ENCODE measurements at places on chromosomes 11 and 22.

DNA sequence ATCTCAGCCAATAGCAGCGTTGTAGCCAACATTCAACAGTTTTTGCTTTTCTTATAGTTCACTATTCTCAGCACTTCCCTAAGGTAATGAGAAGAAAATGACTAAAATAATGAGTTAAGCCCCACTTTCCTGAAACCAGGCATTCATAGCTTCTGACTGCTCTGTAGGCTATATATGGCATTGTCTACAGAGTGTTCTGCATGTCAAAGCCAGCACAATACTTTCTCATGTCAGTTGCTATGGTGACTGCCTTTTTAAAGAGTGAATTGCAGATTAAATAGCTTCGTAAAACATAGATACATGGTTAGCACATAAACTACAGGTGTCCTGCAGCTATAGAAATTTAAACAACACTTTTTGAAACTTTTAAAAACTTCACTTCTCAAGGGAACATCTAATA, 1256.1 kb upstream of the CNTN5 start:
- no peak for DNase-seq

GRCh38 chr11:77091146-77091940, 11.3 kb upstream of the OMP start:
- DNase-seq = peak; percentile 85

DNA sequence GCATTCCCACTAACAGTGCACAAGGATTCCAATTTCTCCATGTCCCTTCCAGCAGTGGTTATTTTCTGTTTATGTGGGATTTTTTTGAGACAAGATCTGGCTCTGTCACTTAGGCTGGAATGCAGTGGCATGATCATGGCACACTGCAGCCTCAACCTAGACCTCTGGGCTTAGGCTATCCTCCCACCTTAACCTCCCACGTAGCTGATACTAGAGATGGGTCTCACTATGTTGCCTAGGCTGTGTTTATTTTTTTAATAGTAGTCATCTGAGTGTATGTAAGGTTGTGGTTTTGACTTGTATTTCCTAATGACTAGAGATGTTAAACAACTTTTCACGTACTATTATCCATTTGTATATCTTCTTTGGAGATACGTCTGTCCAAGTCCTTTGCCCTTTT, 74.6 kb downstream of the KCNQ1OT1 start:
- DNase-seq = no peak

- DNase-seq = no peak
Measured at GRCh38 chr11:79287952-79288351, 152.9 kb downstream of the TENM4 start.

DNA sequence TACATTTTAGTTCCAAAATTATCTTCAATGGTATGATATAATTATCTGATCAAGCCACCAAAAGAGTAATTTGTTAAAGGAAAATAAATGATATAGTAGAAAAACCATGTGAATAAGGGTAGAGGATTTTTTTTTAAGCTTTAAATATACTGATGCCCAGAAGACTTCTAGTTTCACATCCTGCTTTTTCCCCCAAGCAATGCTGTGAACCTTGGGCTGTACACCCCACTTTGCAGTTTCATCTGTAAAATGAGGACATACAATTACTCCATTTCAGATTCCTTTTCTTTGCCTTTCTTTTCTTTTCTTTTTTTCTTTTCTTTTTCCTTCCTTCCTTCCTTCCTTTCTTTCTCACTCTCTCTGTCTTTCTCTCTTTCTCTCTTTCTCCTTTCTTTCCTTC, 1125.4 kb downstream of the DLG2 start:
- DNase-seq = no peak

GRCh38 chr22:46083383-46084350, 66.7 kb upstream of the PPARA start:
- no peak for DNase-seq

- DNase-seq = peak; percentile 6
Measured at GRCh38 chr11:86916330-86916729, 38.9 kb downstream of the FZD4 start.

- DNase-seq = no peak
Measured at GRCh38 chr11:45041596-45041995, 90.9 kb upstream of the TP53I11 start.

- DNase-seq = no peak
Measured at GRCh38 chr22:37196539-37197450, 8.7 kb upstream of the C1QTNF6 start.

DNA sequence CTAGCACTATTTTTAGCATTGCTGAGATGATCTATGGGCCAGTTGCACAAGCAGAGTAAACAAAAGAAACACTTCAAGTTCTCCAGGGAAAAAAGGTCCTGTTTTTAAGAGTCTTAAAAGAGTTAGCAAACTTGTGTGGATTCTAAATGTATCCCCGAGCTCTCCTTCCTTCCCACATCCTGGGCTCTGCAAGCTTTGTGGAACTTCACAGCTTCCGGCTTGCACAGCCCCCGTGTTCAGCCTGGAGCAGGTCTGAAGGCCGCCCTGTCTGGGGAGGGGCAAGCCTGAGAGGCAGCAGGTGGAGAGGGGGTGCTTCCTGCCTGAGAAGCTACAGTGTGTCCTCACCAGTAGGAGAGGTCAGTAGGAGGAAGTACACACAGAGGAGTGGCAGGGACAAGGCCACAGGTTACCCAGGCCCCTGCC, 35.1 kb upstream of the SUSD2 start:
- DNase-seq = peak; percentile 49

GRCh38 chr22:21996175-21996720, 13.7 kb upstream of the TOP3B start:
- DNase-seq = no peak

GRCh38 chr22:22318723-22319465, 74.3 kb downstream of the VPREB1 start:
- DNase-seq = no peak

DNA sequence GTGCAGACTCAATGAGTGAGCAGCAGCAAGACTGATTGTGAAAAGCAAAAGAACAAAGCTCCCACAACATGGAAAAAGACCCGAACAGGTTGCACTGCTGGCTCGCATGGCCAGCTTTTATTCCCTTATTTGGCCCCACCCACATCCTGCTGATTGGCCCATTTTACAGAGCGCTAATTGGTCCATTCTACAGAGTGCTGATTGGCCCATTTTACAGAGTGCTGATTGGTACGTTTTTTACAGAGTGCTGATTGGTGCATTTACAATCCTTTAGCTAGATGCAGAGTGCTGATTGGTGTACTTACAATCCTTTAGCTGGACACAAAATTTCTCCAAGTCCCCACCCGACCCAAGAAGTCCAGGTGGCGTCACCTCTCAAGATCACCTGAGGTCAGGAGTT, 15.3 kb upstream of the SLC25A1 start:
- no peak for DNase-seq

DNA sequence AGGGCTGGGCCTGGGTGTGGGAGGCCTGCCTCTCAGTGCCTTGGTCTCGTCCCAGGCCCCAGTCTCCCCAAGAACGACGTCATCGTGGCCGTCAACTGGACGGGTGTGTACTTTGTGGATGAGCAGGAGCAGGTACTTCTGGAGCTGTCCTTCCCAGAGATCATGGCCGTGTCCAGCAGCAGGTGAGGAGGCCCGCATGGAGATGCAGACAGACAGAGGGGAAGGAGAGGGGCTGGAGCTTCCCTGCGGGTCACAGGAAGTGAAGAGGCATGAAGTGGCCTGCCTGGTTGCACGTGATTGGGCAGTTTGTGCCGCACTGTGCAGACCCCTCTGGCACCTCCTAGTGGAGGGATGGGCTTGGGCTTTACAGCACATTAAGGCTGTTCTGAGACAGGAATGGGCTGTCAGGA, 70.4 kb downstream of the MYO7A start:
- DNase-seq = peak; percentile 12

GRCh38 chr22:40026641-40027040, 31.9 kb downstream of the FAM83F start:
- no peak for DNase-seq

DNA sequence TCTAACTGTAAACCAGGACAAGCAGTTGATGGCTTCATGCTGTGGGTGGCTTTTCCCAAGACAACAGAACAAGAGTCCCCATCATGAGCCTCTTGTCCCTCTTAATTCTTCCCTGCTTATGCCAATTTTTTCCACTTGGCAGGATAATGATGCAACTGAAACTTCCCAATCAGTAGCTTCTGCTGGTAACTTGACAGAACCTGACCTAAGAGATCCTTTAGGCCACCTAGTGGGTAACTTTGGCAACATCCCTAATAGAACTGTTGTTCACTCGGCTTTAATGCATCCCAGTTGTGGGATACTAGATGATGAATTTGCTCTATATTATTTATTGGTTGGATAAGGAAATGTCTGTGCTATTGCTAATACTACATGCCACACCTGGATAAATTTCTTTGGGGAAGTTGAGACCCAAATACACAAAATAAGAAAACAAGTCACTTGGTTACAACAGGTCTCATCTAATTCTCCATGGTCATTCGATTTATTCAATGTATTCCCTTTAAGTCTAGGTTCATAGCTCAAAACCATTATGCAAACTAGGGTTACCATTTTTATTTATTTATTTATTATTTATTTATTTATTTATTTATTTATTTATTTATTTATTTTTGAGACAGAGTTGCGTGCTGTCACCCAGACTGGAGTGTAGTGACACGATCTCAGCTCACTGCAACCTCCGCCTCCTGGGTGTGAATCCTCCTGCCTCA, 41.4 kb upstream of the NFAM1 start:
- peak; percentile 38 for DNase-seq

DNA sequence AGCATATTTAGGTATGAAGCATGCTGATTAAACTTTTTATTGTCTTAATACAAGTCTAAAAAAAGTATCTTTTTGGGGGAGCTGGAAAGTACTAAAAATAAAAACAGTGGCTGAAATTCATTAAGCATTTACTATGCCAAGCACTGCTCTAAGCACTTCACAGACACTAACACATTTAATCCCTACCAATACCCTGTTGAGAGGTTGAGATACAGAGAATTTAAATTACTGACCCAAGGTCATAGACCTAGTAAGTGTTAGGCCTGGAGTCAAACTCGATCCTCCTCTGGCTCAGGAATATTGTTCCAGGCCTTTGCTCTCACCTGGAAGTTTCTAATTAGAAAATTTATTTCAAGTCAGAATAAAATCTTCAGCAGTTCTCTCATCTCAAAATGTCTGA, 18.6 kb downstream of the BDNF start:
- no peak for DNase-seq

DNA sequence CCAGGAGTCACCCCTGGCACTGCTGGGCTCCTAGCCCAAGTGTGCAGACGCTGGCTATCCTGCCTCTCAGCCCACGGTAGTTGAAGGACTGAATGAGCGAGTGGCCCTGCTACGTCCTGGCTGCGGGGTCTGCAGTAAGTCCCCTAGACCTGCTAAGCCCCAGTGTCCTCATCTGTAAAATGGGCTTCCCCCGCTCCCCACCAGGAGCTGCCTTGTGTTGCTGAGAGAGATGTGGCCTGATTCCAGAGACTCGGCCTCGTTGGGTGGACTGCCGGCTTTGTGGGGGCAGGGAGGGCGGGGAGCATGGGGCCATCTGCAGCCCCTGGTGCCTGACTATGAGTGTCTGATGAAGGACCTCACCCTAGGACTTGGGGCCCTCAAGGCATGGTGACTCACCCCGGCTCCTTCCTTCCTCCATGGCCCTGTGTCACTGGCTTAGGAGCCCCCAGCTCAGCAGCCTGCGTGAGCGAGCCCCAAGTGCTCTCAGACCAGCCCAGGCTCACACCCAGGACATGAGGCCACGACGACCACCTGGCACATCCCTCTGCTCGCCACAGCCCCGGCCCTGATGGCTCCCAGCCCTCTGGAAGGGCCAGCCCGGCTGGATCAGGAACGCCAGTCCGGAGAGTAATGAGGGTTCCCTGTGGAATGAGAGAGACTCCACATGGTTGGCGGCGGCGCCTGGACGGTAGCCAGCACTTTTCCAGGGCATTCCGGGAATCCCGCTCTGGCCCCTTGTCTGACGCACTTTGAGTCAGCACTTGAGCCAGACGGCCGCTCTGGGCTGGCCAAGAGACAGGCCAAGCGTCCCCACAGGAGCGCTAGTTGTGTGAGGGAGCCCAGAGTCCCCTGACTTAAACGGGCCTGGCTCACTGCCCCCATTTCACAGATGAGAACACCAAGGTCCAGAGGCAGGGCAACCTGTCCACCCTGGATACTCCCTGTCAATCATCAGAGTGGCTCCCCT, 50.5 kb upstream of the SHISAL1 start:
- DNase-seq = no peak

DNA sequence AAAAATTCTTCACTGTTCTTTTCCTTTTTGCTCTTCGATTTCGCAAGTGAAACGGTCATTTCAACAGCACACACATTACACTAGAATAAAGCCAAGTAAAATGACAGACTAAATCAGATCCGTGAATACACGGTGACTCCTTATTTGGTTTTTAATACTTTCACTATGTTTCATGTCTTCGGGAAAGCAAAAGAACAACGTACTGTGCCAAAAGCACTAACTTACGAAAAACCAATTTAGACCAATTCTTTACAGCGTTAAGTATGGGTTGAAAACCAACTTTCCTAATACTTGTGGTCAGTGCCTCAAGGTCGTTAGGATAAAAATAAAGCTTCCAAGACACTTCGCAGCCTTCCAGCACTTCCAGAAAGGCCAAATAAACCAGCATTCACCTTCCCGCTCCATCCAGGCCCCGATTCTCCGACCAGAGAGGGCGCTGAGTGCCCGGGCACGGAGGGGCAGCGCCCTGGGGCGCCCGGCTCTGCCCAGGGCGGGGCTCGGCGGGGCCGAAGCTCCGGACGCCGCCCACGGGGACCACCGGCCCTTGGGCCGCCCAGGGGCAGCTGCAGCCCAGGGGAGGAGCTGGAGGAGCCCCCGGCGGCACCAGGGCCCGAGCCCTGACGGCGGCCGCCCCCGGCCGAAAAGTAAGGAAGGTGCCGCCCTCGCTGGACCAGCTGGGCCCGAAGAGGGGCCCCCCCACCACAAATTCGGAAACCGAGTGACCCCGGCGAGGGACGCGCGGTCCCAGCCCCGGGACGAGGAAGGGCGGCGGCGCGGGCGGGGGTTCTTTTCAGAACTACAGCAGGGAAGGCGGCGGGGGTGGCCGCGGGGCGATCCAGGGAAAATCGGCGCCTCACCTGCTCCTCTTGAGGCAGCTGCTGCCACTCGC, 499 bp downstream of the ATL3 start:
- peak; percentile 31 for DNase-seq

DNA sequence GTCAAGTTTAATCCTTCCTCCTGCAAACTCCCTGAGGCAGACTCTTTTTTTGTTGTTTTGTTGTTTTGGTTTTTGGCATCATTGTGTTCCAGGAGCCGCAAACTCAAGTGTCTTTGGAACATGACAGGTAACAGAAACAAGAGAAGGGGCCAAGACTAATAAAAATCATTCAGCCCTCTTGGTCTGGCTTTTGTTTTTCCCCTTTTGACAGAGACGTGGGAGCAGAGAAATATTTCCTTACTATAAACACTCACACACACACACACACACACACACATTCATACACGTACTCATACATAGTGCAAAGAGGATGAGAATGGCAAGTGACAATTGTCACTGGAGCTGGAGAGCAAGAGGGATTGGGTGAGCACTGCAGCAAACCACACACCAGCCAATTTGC, 10.4 kb upstream of the ASPHD2 start:
- DNase-seq = no peak

GRCh38 chr11:85407648-85408047, 219.5 kb downstream of the DLG2 start:
- no peak for DNase-seq

- no peak for DNase-seq
Measured at GRCh38 chr11:115476463-115477286, 27.5 kb downstream of the CADM1 start.

GRCh38 chr22:20625270-20625669, 117.9 kb downstream of the MED15 start:
- DNase-seq = no peak

GRCh38 chr11:78391424-78391823, 26.2 kb downstream of the GAB2 start:
- no peak for DNase-seq
